Fibroblast of skin of abdomen (primary cell): ENCODE measurements at places on chromosomes 13 and 19.

DNA sequence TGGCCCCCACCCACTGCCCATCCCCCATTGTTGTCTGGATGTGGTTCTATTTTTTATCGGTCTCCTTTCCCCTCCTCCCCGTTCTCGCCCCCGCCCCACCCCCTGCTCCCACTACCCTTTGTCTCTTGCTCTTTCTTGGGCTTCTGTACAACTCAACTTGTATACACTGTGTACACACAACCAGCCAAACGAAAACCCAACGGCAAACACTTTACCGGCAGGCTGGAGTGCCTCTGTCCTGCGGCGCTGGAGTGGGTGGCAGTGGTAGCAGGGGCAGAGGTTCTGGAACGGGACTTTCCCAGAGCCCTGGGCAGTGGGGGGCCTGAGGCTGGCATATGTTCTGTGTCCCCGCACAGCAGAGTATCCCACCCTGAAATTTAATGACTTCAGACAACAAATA lies 13.7 kb downstream of the RRAS start:
- no peak for DNase-seq

- DNase-seq, result no peak
Observed at GRCh38 chr13:89212186-89212585, 1541.0 kb downstream of the SLITRK5 start.

DNA sequence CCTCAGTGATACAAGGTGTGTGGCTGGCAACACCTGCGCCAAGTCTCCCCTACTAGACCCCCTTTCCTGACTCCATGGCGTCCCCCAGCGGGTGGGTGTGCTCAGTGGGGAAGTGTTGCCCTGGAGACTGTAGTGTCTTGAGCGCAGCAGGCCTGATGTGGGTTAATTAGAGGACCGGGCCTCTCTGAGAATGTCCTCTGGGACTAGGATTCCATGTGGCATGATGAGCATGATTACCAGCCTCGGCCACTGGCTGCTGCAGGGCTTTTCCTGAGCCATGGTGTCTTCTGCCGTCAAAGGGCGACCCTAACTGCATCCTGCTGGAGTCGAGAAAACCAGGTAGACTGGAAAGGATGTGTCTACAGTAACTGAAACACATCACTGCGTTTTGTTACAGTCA lies 28.1 kb downstream of the MICOS13 start:
- no peak for DNase-seq

- peak; percentile 40 for DNase-seq
Observed at GRCh38 chr13:49649244-49649962, 21.1 kb downstream of the ARL11 start.

DNA sequence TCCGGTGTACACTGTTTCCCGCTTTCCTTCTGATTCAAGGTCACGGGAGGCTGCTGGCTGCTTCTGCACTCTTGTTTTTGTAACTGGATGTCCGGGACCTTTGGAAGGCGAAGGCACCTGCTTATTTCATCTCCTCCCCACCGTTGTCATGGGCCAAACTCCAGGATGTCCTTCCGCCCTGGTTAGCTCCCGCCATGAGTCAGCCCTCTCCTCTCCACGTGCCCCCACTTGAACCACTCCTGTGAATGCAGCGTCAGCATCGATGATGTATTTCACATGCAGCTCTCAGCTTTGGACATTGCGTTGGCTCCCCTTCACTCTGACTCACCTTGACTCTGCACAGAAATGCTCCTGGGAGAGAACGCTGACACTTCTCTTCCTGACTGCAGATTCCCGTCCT lies 5.5 kb upstream of the GALP start:
- DNase-seq, result no peak

- DNase-seq, result peak; percentile 49
Observed at GRCh38 chr19:34220472-34221063, 33.8 kb upstream of the GARRE1 start.

DNA sequence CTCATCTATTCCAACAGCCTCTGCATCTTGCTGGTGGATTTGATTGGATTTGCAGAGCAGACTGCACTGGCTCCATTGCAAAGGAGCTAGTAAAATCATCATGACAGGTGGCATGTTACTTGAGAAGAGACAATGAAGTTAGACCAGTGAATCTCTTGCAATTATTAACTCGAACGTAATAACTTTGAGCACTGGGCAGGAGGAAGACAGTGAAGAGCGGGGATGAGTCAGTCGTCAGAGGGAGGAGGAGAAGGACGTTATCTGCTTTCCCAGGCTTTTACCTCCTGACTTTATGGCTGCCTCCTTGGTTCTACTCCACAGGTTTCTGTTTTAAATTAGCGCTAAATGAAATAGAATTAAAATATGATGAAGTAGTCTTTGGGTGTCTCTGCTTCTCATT lies 257.8 kb upstream of the IPO5 start:
- DNase-seq, result no peak

DNA sequence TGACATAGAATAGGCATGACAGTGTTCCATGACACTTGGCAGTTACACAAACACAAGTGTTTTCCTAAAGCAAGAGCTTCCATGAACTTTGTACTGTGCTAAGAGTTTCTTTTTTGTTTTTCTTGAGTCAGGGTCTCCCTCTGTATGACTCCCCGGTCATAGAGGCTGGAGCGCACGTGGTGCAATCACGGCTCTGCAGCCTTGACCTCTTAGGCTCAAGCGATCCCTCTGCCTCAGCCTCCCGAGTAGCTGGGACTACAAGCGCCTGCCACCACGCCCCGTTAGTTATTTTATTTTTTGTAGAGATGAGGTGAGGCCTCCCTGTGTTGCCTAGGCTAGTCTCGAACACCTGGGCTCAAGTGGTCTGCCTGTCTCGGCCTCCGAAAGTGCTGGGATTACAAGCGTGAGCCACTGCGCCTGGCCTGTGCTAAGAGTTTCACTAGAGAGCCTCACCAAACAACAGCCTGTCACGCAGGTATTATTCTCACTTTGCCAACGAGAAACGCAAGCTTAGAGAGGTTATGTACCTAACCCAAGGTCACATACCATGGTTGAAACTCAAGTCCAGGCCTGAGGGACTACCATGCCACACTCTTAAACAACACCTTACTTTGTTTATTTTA lies 355.9 kb downstream of the KLF12 start:
- no peak for DNase-seq

- no peak for DNase-seq
Observed at GRCh38 chr13:106796280-106797047, 228.5 kb upstream of the ARGLU1 start.

DNA sequence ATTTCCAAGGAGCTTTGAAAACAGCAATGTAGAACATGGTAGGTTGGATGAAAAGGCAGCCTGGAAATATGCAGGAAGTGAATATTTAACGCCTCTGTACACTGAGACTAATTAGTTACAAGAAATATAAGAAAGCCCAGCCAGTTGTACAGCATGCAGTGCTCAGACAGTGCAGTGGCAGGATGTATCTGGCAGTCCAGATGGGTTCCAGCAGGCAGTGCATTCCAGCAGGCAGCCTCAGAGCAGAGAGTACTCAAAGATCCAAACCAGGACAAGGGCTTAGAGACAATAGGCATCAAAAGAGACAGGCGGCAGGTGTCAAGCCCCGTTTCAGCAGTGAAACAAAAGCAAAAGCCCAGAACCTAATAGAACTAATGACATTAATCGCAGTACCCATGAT lies 2776.3 kb downstream of the PCDH9 start:
- DNase-seq, result peak; percentile 31

DNA sequence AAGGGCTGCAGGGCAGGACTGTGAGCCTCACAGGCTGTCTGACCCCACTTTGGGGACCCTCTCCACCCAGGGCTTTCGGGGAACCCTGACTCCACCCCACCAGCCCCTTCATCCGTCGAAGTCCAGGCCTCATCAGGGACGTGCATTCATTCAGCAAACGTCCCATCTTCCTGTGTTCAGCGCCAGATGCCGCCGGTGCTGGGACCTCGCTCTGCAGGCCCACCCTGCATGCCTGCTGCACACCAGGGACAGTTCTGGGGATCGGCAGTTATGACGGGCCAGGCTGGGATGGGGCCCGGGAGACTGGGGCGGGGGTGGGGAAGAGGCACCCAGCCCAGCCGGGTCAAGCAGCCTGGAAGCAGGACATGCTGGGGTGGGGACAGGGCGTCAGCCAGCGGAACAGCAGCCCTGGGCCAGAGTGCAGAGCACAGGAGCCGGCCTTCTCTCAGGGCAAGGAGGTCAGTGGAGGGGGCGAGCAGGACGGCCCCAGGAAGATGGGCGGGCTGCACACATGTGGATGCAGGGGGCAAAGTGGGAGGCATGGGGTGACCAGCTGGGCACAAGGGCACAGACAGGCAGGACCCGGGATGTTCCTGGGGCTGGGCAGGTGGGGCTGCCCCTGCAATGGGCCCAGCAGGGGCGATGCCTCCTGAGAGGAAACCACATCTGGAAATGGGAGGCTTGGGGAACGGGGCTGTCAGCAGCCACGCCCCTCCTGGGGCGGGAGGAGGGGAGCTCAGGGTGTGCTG lies 5.1 kb downstream of the GAMT start:
- no peak for DNase-seq

- DNase-seq, result no peak
Observed at GRCh38 chr13:65843314-65843731, 1386.8 kb downstream of the PCDH9 start.

- no peak for DNase-seq
Observed at GRCh38 chr19:42057846-42058245, 12.2 kb downstream of the GRIK5 start.

- no peak for DNase-seq
Observed at GRCh38 chr13:76300688-76301087, 585.5 kb downstream of the KCTD12 start.

DNA sequence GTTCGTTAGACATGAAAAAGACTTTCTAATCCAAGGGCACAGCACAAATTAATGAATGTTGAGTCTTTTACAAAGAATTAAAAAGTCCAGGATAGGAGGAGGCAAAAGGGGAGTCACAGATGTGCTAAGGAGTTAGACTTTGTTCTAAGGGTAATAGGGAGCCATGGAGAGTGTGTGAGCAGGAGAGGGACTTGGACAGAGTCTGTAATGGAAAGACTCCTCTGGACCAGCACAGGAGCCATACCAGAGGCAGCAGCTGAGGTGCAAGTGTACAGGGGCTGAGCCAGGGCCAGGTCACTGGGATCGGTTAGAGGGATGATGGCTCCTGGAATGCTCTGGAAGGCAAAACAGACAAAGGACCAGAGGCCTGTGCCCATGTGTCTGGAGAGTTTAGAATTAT lies 10.5 kb downstream of the GTPBP3 start:
- no peak for DNase-seq

- no peak for DNase-seq
Observed at GRCh38 chr13:59043016-59043415, 1120.7 kb downstream of the DIAPH3 start.

DNA sequence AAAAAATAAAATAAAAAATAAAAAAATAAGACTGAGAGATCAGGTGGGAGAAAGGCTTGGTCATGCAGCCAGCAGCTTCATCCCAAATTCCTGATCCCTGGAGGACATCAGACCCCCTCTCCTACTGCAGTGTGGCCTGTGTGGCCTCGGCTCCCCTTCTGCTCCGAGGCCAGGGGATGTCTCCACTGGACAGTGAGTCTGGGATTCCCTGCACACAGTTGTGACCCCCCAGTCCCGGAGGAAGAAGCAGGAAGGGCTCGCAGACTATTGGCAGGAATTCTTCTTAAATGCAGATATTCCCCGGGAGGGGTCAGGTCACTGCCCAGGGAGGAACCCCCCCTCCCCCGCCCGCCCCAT lies 41.9 kb downstream of the ZNF627 start:
- no peak for DNase-seq

DNA sequence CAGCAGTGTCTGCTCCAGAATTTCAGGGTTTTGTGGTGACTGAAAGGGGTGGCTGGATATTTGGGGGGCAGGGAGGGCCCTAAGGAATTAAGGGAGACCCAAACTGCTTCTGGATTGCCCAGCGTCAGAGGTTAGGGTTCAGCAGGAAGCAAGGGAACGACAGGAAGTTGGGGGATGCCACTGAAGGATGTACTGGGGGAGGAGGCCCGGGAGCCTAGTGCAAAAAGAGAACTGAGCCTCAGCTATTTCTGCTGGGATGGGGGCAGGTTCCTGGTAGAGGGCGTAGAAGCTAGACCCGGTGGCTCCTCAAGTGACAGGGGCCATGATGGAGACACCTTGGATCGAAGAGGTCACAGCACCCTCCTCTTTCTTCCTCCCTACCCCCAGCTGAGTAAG lies 1.1 kb downstream of the CYP2S1 start:
- DNase-seq, result no peak

GRCh38 chr13:94351292-94351990 lies 128.0 kb downstream of the DCT start:
- DNase-seq, result peak; percentile 90

DNA sequence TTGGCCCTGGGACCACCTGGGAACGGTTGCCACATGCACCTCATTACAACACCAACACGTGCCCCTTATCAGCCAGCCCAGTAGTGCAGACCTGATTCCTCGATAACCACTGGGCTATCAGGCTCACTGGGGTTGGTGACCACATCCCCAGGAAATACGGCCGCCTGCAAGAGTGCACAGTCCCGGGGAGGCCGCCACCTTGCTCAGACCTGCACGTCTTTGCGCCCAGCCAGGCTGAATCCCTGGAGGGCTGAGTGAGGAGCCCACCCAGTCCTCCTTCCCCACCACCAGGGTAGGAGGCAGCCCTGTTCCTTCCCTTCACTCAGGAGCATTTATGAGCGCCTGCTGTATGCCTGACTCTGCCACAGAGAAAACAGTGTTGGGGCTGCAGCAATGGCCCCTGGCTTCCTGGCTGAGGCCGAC lies 67.8 kb downstream of the CEBPG start:
- DNase-seq, result no peak

- DNase-seq, result no peak
Observed at GRCh38 chr19:15640904-15641597, 354 bp downstream of the CYP4F3 start.

GRCh38 chr19:2198317-2198716 lies 34.6 kb downstream of the DOT1L start:
- DNase-seq, result no peak

DNA sequence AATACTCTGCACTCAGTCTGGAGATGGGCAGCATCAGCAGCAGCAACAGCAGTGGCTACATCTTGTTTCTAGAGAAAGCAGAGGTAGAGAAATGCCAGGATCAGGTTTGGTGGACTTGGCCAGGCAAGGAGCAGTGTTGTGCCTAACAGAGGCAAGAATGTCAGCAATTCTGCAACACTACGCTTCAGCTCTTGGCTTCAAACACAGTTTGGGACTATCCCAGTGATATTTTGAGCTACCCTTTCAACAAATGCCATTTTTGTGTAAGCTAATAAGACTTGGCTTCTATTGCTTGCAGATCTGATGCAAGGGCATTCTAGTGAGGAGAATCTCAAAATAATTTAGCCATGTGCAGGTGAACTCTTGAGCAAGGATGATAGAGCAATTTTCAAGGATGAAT lies 271.3 kb downstream of the PCDH20 start:
- DNase-seq, result no peak

DNA sequence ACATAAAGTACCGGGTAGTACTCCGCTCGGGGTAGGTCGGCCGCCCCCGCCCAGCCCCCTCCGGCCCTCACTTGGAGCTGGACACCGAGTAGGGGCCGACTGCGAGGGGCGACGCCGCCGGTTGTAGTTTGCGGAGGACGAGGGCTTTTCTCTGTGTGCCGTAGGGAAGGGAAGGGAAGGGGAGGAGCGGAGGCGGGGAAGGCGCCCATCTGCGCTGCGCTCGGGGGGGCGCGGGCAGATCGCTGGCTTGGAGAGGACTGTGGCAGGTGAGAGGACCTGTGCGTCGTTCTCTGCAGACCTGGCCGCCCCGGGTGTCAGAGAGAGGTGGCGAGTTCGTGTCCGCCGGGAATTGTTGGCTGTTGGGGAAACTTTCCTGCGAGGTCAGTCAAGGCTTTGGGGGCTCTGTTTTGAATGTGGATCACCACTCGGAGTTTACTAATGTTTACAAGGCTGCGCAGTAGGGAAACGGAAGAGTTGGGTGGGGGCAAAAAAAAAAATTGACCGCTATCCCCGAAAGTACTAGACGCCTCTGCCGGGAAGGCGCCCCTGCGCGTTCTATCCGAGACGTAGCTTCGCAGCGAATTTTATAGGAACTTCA lies 1.4 kb downstream of the ING1 start:
- peak; percentile 36 for DNase-seq

- DNase-seq, result peak; percentile 98
Observed at GRCh38 chr19:44626048-44626624, 12.8 kb downstream of the IGSF23 start.
